ENCODE measurements at places on chromosomes 16 and 17.

GRCh38 chr16:84820771-84821170 lies 986 bp downstream of the CRISPLD2 start:
- no peak for DNase-seq

GRCh38 chr17:58535431-58535830 lies 21.0 kb upstream of the MTMR4 start:
- no peak for DNase-seq

DNA sequence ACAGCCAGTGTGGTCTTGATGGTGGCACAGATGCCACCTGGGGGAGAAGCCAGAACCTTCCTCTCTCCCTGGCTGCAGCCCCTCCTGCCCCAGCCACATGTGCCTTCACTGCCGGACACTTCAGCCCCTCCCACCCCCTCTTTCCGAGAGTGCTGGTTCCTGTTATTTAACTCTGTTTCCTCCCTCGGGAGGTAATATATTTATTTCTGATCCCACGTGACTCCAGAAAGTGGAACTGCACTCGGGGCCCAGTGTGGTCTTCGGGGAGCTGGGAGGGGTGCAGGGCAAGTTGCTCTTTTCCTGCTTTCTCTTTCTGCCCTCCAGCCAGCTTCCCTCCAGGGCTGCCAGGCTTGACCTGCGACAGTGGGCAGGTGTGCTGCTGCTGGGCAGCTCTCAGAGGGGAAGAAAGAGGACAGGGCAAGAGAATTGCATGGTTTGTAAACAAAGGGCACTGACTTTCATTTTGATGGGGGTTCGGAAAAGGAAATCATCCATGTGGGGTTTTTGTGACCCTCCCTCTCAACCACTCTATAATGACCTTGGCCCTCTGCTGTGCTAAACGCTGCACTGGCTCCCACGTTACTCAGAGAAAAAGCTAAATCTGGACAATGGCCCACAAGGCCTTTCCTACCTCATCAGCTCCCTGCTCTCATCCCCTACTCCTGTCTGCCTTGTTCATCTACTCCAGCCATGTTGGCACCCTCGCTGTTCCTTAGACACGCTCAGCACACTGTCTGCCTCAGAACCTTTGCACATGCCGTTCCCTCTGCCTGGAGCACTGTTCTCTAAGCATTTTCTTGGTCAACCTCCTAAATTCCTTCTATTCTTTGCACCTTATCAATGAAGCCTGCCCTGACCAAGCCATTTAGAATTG lies 8.2 kb upstream of the CIITA start:
- DNase-seq, result no peak

- peak; percentile 25 for DNase-seq
These were observed 23.3 kb downstream of the CEP295NL start for GRCh38 chr17:78879635-78880186.

DNA sequence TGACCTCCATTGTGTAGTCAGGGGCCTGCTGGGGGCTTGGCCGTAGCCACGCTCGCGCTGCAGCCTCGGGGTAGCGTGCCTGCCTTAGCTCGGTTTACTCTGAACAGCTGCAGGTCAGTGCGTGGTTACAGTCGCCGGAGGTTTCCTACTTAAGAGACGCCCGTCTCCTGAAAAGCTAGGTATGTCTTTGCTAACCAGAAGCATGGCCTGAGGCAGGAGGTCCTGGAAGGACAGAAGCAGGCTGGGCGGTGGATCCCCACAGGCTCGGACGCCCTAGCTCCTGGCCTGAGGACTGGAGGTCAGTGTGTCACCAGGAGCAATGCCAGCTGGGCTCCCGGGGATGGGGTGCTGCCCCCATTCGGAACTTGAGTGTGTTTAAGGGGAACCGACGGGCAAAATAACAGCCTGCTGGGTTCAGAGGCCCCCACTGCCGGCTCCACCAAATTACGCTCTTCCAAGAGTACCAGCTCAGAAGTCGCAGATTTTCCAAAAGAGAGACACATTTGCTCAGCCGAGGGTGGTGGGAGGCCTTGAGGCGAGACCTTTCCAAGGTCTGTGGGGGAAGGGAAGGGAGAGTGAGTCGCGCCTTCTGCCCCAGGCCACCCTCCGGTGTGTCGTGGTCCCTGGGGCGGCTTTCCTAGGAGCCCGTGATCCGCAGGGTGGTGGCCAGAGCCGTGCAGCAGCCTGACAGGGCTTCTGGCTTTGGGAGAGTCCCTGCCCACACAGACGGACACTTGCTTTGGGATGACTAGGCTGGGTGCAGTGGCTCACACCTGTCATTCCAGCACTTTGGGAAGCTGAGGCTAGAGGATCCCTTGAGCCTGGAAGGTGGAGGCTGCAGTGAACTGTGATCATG lies 3.9 kb upstream of the GNG13 start:
- DNase-seq, result no peak

DNA sequence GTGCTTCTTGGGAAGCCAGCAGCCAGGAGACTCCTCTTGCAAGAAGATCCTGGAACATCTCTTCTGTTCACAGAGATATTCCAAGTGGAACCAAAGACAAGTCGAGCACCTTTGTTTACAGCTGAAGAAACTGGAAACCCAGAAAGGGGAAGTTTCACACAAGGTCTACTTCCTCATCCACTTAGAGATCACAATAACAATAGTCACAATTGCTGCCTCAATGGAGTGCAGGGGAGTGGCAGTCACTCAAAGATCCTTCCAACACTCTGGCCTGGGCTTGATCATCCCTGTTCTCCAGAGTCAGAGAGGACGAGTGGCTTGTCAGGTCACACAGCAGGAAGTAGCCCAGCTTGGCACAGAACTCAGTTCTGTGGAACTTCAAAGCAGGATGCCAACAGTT lies 46.9 kb upstream of the SIAH1 start:
- DNase-seq, result no peak
